RCC 7860 (cell line): ENCODE measurements at places on chromosomes 2 and 18.
A peak's percentile ranks its signal among the peaks of the same experiment; 100 is the strongest.

GRCh38 chr2:238081561-238081960, 18.6 kb upstream of the ESPNL start:
- DNase-seq, result no peak

- no peak for DNase-seq
These were observed 89.9 kb upstream of the CDCA7 start for GRCh38 chr2:173264603-173265366.

DNA sequence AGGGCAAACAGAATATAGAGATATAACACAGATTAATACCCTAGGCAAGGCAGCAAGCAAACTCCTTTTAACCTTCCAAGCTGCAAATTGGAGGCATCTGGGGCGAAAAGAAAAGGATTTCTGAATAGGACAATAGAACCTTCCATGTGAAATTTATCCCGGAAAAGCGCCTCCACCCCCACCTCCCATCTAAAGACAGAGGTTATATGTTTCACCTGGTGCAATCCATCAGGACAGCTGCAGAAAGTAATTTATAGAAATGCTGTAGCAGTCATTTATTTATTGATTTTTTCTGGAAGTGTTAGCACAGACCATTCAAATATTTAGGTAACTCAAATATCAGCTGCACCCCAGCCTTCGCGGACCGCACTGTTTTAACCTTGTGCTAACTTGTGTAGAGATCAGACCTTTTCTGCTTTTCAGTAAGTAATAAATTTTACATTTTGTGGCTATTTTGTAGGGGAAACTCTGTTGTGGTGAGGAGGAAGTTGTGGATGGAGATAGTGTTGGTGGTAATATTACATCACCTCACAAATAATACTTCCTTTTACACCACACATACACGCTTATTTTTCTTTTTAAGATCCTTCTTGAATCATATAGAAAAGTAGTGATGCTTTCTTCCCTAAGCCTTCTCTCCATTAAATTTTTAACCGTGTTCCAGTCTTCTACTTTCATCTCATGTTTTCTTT, 919.3 kb upstream of the CDH2 start:
- DNase-seq, result no peak

- no peak for DNase-seq
These were observed at the start of gene LBH for GRCh38 chr2:30231212-30231995. LBH (plus strand) TSS chr2:30231534; CDS start chr2:30231739, 205 bp downstream.

DNA sequence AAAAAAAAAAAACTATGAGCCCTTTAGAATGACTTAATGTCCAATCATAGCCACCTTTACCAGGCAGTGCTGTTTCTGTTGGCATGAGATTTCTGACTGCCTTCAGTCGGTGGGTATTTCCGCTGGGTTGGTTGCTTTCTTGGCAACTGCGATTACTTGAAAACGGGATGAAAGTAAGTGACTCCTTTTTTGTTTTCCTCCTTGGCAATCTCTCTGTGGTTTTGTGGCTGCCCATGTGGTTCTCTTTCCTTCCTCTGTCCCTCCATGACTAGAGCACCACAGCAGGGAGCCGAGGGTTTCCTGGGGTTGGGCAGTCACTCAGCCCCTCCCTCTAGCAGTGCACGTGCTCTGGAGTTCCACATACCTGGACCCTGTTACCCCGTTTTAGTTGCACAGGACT, 112.1 kb downstream of the KLHL29 start:
- peak; percentile 87 for DNase-seq

DNA sequence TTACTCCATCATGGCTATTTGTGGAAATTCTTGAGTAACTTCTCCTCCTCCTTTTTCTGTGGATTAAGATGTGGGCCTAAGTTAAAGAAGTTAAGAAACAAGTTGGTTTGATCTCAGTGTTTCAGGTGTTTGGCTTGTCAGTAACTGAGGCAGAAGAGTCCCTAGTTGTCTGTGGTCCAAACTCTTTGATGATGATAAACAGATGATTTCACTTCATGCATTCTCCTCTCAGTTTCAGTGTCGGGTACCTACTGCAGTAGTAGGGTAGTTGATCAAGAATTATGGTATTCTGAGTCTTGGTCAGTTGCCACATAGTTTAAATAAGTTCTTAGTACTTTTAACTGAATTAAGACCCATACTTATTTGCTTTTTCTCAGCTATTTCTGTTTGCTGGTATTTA, 85.6 kb downstream of the NCOA1 start:
- DNase-seq, result no peak

- peak; percentile 35 for DNase-seq
These were observed 793.5 kb upstream of the SOX11 start for GRCh38 chr2:4898706-4899105.

DNA sequence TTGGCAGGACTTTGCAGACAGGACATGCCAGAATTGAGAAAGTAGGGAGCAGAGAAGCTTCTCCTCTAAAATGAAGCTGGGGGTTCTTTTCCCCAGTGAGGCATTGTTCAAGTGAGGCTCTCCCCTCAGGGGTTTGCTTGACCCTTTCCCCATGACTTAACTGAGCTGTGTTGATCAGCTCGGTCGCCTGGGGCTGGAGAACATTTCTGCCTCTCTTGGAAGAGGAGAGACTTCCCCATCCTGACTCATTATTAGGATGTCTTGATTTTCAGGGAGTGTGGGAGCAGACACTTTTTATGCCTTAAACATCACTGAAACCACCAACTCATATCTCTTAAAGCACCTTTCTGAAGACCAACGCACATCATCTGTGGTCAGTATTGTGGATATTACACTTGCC, 27.9 kb upstream of the GLI2 start:
- DNase-seq, result no peak

- DNase-seq, result no peak
These were observed 147.9 kb downstream of the B3GNT2 start for GRCh38 chr2:62343636-62344337.

DNA sequence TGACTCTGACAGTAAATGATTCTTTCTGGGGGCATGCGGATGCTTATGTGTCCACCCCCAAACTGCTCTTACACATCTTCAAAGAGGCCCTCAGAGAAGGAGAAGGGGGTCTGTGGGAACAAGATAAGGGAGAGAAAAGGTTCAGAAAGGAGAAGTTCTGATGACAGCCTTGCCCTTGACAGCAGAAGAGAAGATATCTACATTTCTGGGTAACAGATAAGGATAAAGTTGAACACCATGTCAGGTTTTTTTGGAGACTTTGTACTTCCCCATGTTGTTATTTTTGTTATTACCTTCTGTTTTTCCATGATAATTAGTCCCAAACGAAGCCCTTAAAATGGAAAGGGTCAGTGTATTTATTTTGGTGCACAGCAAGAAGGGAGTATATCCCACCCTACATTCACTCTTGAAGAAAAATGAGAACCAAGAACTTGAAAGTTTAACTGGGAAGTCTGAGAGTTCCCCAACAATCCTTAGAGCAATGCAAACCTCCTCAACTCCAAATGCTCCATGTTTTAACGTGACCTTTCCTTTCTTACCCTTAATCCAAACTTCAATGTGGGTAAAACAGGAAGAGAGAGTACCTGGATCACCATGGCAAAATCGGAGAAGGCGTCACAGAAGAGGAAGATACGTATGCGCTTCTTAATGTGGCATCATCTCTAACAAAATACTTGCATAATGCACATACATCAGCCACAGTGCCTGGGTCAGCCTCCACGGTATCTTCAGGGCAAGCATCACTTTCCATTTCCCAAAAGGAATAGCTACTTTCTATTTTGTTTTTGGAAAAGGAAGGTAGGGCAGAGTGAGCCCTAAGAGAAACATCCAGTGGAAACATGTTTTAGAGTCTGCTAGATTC, 264.6 kb upstream of the STON1 start:
- no peak for DNase-seq

- no peak for DNase-seq
These were observed 57.2 kb upstream of the TACR1 start for GRCh38 chr2:75256485-75256884.
